Dermis microvascular lymphatic vessel endothelial cell (primary cell): ENCODE measurements at places on chromosomes 5 and 9. TPM values are rescaled to one million over a fixed set of nuclear protein-coding genes. Genes with fewer than 3 reads are reported as not detected.

DNA sequence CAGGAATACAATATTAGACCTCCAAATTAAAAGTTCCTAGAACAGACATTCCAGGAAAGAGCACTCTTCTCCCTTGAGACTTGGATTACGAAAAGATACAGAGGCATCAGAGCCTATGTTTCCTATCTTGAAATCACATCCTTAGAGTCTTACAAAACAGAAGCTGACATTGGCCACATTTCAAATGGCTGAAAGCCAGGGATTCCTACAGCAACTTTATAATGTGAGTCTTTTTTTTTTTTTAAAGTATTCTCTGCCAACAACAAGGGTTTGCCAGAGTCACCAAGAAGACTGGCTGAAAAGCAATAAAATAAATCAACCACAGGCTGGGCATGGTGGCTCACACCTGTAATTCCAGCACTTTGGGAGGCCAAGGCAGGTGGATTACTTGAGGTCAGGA is 63.1 kb downstream of the TRPM6 start:
- peak; percentile 73 for DNase-seq

PCDHA1 gene
- under 0.01 TPM in 1 of 2 replicates, not detected in the other for total RNA-seq

STOM gene
- total RNA-seq, result 225 and 320 TPM in 2 replicates

GRIA1 gene
- under 0.01 TPM in 1 of 2 replicates, not detected in the other for total RNA-seq
